ENCODE measurements at places on chromosomes 4 and X.
A peak's percentile ranks its signal among the peaks of the same experiment; 100 is the strongest.

GRCh38 chr4:94889946-94890345 is 132.2 kb downstream of the BMPR1B start:
- H3K36me3 ChIP-seq: no peaks in the 10 kb centered on the region
- DNase-seq: no peak
- H3K4me3 ChIP-seq: no peak overlapping the region
- H3K27ac ChIP-seq: no peak overlapping the region
- H3K27me3 ChIP-seq: no peaks in the 10 kb centered on the region
- no peaks in the 10 kb centered on the region for H3K4me1 ChIP-seq

- no peaks in the 10 kb centered on the region for H3K27me3 ChIP-seq
- H3K27ac ChIP-seq: no peak overlapping the region
- H3K4me3 ChIP-seq: no peak overlapping the region
- no peak for DNase-seq
- no peaks in the 10 kb centered on the region for H3K36me3 ChIP-seq
Measured at GRCh38 chr4:41009411-41009810, 204.9 kb downstream of the APBB2 start.

- DNase-seq: no peak
- H3K4me3 ChIP-seq: no peak overlapping the region
- H3K27ac ChIP-seq: no peak overlapping the region
Measured at GRCh38 chrX:14598330-14598729, 69.0 kb downstream of the GLRA2 start.

DNA sequence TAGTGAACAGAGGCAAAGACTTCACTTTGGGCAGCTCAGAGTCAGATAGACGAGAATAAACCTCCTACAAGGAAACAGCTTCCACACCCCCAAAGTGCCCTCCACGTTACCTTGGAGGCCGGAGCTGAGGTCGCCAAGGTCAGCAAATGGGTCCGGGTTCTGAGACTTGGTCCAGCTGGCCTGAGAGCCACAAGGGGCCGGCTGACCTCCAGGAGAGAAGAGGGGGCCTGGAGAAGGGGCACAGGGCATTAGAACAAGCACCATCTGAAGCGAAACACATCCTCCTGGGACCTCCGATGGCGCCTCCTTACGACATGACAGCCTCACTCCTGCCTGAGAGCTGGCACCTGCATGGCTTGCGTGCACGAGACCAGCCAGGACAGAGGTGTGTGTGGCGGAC is 33.6 kb upstream of the CPLX1 start:
- no peaks in the 10 kb centered on the region for H3K4me1 ChIP-seq
- H3K4me3 ChIP-seq: no peak overlapping the region
- DNase-seq: no peak
- no peak overlapping the region for H3K27ac ChIP-seq

DNA sequence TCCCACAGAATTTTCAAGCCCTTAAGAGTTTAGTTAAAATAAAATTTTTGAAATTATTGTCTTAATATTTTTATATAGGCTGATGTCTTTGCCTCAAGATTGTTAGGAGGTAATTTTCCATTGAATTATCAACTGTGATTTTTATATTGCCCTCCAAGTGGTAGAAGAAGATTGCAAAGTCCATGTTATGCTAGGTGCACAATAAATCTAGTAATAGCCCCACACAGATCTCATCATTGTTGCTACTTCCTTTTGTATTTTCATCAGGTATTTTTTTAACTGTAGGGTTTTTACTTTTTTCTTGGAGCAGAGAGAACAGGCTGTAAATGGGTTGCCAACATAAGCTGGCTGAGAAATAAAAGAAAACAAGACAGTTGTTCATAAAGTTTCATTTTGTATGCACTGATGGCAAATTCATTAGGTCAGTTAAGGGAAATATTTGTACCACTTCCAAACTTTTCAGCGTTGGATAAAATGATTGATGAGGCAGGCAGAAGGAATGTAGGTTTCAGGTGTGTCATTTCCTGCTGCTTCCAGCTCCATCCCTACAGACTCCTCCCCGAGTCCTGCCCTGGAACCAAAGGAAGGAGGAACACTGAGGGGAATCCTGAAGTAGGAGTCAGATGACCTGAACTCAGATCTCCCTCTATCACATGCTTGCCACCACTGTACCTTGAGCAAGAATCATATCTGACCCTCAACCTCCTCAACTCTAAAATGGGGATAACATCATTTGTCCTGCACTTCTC is 105.5 kb downstream of the PRRG1 start:
- no peak overlapping the region for H3K4me3 ChIP-seq
- no peaks in the 10 kb centered on the region for H3K27me3 ChIP-seq
- H3K36me3 ChIP-seq: no peaks in the 10 kb centered on the region
- H3K4me1 ChIP-seq: no peaks in the 10 kb centered on the region
- H3K27ac ChIP-seq: no peak overlapping the region

DNA sequence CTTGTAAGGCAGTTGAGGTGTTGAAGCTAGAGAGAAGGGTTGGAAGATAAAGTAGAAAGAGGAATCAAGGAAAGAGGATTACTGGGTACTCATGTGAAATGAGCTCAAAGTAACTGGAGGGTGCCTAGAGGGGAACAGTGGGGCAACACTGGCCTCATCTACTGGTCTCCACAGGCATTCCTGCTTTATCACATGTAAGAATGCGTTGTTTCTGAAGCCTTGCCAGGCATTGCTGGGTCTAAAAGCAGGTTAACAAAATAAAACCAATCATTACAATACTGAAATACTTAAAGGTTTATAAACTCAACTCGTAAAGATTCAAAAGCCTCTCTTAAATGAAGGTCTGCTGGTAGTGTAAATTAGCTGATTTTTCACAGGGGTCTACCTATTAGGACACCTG is 96.0 kb downstream of the FANCB start:
- H3K27ac ChIP-seq: no peak overlapping the region
- H3K4me1 ChIP-seq: no peaks in the 10 kb centered on the region
- H3K27me3 ChIP-seq: no peaks in the 10 kb centered on the region
- H3K4me3 ChIP-seq: no peak overlapping the region
- H3K36me3 ChIP-seq: no peaks in the 10 kb centered on the region
- no peak for DNase-seq

GRCh38 chrX:103586314-103586646 is 965 bp downstream of the TCEAL4 start:
- peak overlapping the region; percentile 95 for H3K27ac ChIP-seq
- no peaks in the 10 kb centered on the region for H3K36me3 ChIP-seq
- no peaks in the 10 kb centered on the region for H3K4me1 ChIP-seq
- DNase-seq: peak; percentile 32
- H3K4me3 ChIP-seq: peak overlapping the region; percentile 68
- H3K27me3 ChIP-seq: no peaks in the 10 kb centered on the region
